ENCODE measurements at places on chromosomes 3 and 15.

- DNase-seq: no peak
These were observed 62.5 kb upstream of the TAMM41 start for GRCh38 chr3:11908981-11909698.

GRCh38 chr3:10600726-10601125 lies 95.3 kb upstream of the ATP2B2 start:
- DNase-seq: no peak

- DNase-seq: no peak
These were observed 8.0 kb upstream of the ITIH3 start for GRCh38 chr3:52786330-52787215.

DNA sequence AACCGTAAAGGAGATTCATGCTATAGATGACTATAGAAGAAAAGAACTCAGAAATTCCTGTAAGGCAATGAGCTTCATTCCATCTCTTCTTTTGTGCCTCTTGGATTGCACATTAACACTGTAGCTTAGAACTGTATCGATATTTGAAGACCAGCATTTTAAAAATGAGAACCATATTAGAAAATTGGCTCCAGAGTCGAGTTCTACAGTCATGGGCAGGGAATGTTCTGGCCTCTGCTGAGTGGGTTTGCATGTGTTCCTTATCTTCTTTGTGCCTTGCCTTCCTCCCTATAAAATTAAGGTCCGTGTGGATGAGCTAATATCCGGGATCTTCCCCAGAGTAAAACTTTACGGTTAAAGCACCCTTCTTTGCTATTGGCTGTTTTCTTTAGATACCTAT lies 77.4 kb upstream of the PLCL2 start:
- DNase-seq: no peak

DNA sequence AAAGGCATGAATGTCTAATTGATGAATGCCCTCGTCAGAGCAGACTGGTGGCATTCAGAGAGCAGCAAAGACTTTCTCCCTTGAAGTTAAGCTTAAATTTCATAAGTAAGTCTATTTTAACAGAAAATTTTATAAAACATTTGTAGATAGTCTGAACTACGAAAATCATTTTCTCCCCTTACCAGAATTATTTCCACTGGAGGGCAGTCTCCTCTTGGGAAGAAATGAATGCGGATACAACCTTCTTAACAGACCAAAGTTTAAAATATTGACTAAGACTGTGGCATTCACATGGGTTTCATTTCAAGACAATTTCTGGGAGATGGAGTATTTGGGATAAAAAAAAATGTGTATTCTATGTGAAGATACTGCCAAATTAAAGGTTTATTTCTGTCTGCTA lies 669.0 kb downstream of the FHIT start:
- DNase-seq: no peak

- DNase-seq: no peak
These were observed 844 bp upstream of the PFN2 start for GRCh38 chr3:149971403-149972075.

DNA sequence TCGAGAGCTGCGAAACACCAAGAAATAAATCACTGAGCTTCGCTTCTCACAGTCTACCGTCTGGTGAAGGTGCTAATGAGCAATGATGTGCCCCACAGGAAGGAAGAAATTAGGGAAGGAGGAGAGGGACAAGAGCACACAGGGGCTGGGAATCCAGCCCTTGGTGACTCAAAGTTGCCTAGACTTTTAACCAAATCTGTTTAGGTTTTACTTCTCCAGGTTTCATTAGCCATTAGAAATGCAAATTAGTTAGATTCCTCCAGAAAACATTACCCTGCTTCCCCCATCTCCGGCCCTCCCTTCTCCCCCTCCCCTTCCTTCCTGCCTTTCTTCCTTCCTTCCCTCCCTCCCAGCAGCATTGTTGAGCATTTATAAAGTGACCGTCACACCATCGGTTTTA lies 59.3 kb upstream of the UBE2E1 start:
- DNase-seq: no peak

DNA sequence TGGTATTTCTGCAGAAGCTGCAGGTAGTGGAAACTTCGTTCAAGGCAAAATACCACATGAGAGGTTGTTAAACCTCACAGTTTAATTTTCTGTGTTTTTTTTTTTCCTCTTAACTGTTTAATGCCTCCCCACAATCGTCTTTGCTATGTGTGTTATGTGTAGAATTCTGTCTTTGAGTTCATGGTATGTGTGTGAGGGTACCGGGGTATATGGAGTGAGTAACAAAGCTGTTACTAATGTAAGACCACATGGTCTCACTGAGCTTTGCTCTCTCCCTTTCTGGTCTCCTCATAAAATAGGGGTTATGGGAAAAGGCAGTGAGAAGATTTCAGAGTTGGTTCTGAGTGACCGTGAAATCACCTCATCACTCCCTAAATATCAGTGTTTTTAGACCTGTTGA lies 143.6 kb downstream of the USP13 start:
- DNase-seq: no peak

Data from bone marrow (tissue), 2 donors.